ENCODE measurements at places on chromosomes 11 and 22.
A peak's percentile ranks its signal among the peaks of the same experiment; 100 is the strongest.

GRCh38 chr22:30920407-30920806 lies 48.2 kb downstream of the MORC2 start:
- peak; percentile 79 for DNase-seq

- DNase-seq = peak; percentile 70
Observed at GRCh38 chr22:26671317-26672059, 14.1 kb downstream of the MIAT start.

- DNase-seq = no peak
Observed at GRCh38 chr11:81377418-81377817, 1356.2 kb downstream of the FAM181B start.

DNA sequence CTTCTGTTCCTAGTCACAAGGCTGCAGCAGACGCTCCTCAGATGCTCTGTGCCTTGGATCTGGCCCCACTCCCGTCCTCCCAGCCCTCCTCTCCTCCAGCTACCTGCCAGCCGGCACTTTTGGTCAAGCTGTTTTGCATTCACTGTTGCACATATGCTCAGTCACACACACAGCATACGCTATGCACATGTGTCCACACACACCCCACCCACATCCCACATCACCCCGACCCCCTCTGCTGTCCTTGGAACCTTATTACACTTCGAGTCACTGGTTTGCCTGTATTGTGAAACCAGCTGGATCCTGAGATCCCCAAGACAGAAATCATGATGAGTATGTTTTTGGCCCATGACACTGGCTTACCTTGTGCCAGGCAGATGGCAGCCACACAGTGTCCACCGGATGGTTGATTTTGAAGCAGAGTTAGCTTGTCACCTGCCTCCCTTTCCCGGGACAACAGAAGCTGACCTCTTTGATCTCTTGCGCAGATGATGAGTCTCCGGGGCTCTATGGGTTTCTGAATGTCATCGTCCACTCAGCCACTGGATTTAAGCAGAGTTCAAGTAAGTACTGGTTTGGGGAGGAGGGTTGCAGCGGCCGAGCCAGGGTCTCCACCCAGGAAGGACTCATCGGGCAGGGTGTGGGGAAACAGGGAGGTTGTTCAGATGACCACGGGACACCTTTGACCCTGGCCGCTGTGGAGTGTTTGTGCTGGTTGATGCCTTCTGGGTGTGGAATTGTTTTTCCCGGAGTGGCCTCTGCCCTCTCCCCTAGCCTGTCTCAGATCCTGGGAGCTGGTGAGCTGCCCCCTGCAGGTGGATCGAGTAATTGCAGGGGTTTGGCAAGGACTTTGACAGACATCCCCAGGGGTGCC lies 109.8 kb downstream of the BCR start:
- DNase-seq = peak; percentile 43

DNA sequence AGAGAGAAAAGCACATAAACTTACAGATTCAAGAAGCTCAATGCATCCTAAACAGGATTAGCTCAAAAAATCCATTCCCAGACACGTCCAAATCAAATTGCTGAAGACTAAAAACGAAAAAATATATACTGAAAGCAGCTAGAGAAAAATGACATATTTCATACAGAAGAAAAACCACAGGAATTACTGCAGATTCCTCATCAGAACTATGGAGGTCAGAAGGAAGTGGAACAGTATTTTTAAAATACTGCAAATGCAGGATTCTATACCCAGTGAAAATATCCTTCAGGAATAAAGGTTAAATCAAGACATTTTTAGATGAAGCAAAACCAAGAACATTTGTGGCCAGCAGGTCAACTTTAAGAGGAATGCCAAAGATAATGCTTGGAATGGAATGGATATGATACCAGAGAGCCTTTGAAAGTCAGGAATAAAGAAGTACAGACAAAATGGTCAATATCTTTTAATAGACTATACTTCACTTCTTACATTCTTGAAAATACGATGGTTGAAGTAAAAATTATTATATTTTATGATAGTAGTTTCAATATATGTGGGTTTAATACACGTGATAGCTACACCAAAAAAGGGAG lies 352.9 kb downstream of the CTTN start:
- no peak for DNase-seq

DNA sequence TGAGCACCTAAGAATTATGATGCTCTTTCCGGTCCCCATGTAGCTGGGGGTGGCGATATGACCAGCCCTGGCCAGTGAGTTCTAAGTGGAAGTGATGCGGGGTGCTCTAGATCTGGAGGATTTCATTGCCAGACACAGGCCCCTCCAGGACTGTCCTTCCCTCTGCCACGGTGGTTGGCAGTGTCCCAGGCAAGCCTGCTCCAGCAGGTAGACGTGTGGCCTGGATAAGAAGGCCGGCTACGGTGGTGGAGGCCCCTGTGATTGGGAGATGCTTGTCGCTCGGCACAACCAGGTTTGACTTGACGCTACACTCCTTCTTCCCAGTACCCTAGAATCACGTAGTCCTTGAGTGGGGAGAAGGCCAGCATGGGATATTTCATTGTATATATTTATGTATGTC lies 9.1 kb upstream of the ARHGAP8 start:
- DNase-seq = no peak

GRCh38 chr11:19746086-19746485 lies 33.4 kb downstream of the NAV2 start:
- no peak for DNase-seq

DNA sequence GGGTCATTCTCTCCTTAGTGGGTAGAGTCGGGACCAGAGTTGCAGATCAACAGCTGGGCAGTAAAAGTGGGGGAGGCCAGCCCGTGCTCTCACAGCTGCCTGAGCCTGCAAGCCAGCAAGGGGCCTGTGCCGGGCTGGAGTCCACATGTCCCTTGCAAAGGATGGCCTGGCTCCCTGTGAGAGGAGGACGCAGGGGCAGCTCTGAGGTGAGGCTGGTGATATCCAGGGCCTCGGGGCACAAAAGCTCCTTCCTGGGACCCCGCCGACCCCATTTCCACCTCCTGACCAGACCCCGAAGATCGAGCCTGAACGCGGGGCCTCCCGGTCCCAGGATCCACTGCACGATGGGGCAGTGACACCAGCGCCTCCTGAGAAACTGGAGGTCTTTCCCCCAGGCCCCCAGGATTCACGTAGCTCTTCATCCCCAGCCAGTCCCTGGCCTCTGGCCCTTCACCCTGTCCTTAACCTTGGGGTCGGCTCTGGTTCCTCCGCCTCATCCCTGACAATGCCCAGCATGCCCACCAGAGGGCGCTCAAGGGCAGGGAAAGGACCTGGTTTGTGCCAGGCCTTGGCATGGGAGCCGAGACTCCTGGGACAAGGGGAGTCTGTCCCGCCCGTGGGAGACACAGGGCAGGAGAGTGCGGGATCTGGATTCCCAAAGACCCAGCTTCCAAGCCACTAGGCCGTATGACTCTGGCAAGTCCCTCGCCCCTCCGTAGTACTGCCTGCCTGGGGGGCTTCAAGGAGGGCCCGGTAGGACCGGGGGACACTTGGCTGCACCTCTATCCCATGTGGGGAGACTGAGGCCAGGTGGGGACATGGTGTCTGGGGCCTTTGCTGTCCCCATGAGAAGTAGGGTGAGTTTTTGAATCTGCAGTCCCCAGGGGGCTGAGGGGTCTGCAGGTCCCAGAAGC lies 17.8 kb upstream of the WNT7B start:
- DNase-seq = peak; percentile 60

- no peak for DNase-seq
Observed at GRCh38 chr11:130358398-130358797, 43.7 kb upstream of the ZBTB44 start.

- no peak for DNase-seq
Observed at GRCh38 chr11:4095509-4096230, 1.1 kb downstream of the RRM1 start.

- DNase-seq = no peak
Observed at GRCh38 chr22:40332319-40332781, 13.9 kb upstream of the ADSL start.

DNA sequence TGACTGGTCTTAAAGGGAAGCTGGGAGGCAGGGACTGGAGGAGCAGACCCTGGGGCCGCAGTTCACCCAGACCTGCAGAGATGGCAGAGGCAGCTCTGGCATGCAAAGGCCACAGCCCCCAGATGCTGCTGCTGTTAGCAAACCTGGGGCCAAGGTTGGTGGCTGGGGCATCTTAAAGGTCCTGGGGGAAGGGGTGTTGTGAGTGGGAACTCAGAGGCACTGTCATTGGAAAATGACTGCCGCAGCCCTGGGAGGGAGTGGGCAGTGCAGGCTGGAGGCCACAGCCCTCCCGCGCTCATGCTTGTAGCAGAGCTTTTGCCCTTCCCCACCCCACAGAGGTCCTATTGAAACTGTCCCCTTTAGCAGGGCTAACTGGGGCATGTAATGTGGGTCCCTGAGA lies 111.8 kb downstream of the CTTN start:
- no peak for DNase-seq

DNA sequence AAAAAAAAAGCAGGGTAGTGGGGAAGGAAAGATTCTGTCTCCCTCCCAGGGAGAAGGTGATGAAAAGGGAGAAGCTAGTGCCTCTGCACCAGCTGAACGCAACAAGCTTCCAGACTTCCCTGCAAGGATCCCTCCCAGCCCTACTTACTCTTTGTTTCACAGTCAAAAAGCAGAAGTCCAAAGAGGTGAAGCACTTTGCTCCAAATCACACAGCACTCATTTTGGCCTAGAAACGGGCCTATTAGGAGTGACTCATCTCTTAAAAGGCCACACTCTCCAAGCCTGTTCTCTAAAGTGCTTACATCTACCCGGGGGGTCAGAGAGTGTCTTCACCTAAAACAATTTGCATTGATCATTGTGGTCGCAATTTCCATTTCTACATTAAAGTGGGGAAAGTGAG lies 17.7 kb upstream of the GRK3 start:
- peak; percentile 9 for DNase-seq

GRCh38 chr11:57604296-57605027 lies 7.0 kb downstream of the SERPING1 start:
- DNase-seq = no peak

DNA sequence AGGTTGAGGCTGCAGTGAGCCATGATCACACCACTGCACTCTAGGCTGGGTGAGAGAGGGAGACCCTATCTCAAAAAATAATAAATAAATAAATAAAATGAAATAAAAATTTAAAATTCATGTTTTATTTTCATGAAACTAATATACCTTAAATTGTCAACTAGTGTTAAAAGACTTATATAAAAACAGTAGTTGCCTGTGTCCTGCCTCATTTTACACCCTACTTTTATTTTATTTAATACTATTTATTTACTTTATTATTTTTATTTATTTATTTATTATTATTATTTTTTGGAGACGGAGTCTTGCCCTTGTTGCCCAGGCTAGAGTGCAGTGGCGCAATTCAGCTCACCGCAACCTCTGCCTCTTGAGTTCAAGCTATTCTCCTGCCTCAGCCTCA lies 4.8 kb upstream of the WDR74 start:
- DNase-seq = no peak

GRCh38 chr11:69135420-69136363 lies 20.0 kb upstream of the SMIM38 start:
- DNase-seq = no peak

DNA sequence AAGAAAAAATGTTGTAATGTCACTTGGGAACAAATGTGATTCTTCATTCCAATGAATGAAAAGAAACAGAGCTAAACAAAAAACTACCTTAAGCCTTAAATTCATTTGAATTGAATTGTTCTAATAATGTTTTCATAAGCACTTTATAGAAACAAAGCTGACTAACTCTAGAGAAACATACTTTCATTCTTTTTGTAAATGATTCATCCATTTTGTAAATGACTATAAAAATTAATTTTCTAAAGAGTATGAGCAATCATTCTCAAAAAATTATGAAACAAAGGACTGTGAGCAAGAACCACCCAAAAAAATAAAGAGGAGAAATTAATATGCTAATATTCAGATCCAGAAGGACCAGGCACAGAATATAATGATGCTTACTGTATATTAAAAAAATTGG lies 986.5 kb upstream of the CHORDC1 start:
- DNase-seq = no peak

DNA sequence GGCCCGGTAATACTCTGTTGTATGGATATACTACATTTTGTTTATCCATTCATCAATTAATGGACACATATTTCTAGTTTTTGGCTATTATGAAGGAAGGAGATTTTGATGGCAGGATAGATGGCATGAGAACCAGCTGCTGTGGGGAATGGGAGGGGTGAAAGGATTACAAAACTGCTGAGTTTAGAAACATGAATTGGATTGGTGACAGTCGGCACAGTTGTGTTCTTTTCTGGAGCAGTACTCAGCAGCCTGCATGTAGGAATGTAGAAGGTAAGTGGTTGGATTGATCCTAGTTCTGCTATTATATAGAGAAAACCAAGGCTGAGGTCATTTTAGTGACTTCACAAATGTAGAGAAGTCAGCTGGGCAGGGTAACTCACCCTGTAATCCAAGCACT lies 7.1 kb downstream of the PAAF1 start:
- DNase-seq = no peak

GRCh38 chr11:1084561-1085439 lies 10.1 kb downstream of the MUC2 start:
- DNase-seq = no peak

DNA sequence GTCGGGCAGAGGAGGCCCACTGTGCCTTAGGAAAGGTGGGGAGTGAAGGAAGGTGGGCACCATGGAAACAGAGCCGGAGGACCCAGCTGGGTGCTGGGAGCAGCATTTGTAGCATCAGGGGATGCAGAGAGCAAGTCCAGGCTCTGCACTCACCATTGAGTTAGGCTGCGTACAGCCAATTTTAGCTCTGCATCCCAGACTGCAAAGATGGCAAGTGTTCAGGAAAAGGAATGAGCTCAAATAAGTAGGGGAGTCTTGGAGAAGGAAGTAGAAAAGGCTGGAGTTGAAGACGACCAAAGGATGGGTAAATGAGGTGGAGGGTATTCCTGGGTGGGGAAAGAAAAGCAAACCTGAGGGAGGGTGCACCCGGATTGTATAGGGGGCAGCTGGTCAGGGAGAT lies 31.6 kb upstream of the ETS1 start:
- no peak for DNase-seq

DNA sequence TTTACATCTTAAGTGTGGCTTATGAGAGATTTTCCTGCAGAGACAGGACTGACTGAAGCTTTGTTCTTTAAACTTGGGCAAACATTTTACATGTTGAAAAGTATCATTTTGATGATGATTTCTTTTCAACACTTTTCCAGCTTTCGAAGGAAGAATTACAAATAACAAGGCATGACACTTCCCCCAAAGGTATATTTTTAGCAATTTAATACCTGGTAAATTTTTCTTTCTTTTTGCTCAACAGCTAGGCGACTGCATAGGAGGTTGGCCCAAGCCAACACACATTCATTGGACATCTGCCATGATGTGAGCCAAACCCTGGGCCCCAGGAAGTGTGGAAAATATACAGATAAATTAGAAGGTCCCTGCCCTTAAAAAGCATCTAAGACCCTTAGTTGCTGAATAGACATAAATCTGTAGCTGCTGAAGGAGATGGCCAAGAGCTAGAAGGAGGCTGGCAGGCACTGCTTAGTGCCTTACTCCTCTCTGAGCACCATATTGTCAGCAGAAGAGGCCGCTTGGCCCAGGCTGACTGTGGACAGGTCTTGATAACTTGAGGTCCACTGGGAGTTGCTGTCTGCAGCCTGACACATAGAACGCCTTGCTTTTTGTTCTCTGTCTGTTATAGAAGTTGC lies 53.3 kb upstream of the CD44 start:
- DNase-seq = no peak
